ENCODE measurements at places on chromosomes 13 and 19. TPM values are rescaled to one million over a fixed set of nuclear protein-coding genes. Genes with fewer than 3 reads are reported as not detected.

DNA sequence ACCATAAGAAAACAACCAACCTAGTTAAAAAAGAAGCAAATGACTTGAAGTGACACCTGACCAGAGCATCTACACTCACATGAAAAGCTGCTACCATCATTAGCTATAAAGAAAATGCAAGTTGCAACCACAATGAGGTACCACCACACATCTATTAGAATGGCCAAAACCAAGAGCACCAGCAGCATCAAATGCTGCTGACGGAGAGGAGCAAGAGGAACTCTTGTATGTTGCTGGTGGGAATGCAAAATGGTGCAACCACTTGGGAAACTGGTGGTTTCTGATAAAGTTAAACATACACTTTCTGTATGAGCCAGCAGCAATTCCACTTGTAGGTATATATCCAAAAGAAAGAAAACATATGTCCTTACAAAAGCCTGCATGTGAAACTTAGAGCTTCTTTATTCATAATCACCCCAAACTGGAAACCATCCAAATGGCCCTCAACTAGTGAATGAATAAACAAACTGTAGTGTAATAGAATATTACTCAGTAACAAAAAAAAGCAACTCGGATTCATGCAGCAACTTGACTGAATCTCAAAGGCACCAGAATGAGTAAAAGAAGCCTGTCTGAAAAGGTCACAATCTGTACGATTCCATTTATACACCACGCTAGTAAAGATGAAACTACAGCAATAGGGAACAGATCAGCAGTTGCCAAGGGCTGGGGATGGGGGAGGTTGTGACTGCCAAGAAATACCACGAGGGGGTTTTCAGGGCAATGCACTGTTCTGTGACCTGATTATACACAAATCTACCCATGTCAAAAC is 60.9 kb upstream of the RANBP3 start:
- H3K4me3 ChIP-seq: no peak overlapping the region
- DNase-seq: no peak
- no peaks in the 10 kb centered on the region for H3K4me1 ChIP-seq
- H3K27me3 ChIP-seq: no peaks in the 10 kb centered on the region

The ONECUT3 gene
- not detected for polyA plus RNA-seq

GRCh38 chr13:84279166-84279565 is 396.9 kb upstream of the SLITRK1 start:
- no peaks in the 10 kb centered on the region for H3K27me3 ChIP-seq
- H3K4me3 ChIP-seq: no peak overlapping the region
- no peaks in the 10 kb centered on the region for H3K4me1 ChIP-seq
- DNase-seq: no peak

DNA sequence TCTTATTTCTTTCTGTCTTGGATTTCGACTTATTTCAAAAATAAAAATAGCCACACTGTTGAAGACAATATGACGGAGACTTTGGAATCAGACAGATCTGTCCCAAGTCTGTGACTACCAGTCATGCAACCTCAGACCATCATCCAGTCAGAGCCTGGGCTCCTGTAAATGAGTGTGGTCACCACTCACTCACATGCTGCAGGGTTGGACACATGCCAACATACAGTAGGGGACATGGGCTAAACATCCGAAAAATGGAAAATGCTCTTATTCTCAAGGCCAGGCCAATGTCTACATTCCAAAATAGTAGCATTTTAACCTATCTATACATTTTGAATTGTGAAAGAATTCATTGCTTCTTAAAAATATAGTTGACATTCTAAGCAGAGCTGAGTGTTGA is 75.5 kb upstream of the EDNRB start:
- H3K4me1 ChIP-seq: peaks cover 21% of the 10 kb centered on the region
- H3K4me3 ChIP-seq: no peak overlapping the region
- peak; percentile 51 for DNase-seq
- H3K27ac ChIP-seq: peak overlapping the region; percentile 54
- H3K27me3 ChIP-seq: no peaks in the 10 kb centered on the region
- H3K36me3 ChIP-seq: no peaks in the 10 kb centered on the region

DNA sequence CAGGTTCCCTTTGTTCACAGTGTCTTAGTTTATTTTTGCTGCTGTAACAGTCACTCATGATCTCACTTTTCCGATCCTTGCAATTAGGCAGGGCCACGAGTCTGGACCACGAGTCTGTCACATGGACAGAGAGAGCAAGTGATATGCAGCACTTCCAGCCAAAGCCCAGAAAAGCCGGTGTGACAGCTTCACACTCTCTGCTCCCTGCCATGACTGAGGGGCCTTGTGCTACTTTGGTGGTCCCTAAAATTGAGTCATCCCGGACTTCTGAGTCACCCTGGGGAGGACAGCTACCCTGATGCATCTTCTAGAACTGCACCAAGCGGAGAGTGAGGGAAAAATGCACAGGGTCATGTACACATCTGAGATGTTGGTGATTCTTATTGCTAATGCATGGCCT is 179.6 kb downstream of the EFNB2 start:
- no peaks in the 10 kb centered on the region for H3K36me3 ChIP-seq
- no peak overlapping the region for H3K4me3 ChIP-seq
- no peaks in the 10 kb centered on the region for H3K27me3 ChIP-seq
- DNase-seq: no peak

The LRFN3 gene
- 16.0 TPM for polyA plus RNA-seq

DNA sequence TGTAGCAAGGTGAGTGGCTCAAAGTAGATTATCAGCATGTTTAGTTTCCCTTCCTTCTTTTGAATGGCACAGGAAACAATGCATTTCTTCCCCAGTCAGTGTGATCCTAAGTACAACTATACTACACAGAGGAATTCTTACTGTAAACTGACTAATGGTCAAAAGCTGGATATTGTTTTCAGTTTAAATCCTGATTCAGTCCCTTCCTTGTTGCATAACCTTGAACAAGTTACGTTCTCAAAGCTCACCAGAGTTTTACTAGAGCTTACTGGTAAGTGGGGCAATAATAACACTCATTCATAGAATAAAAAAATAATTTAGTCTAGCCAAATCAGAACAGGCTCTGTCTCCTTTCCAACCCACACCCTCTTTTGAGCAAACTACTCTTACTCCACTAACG is 180.1 kb downstream of the POSTN start:
- H3K27me3 ChIP-seq: no peaks in the 10 kb centered on the region
- no peak for DNase-seq
- no peak overlapping the region for H3K27ac ChIP-seq
- H3K4me1 ChIP-seq: no peaks in the 10 kb centered on the region

- no peaks in the 10 kb centered on the region for H3K27me3 ChIP-seq
- no peaks in the 10 kb centered on the region for H3K36me3 ChIP-seq
- no peak overlapping the region for H3K4me3 ChIP-seq
- H3K4me1 ChIP-seq: peaks cover 13% of the 10 kb centered on the region
- no peak for DNase-seq
- peak overlapping the region; percentile 82 for H3K27ac ChIP-seq
Observed at GRCh38 chr13:110923777-110924638, 9.1 kb upstream of the ANKRD10 start.

The SIGLECL1 gene
- not detected for polyA plus RNA-seq

DNA sequence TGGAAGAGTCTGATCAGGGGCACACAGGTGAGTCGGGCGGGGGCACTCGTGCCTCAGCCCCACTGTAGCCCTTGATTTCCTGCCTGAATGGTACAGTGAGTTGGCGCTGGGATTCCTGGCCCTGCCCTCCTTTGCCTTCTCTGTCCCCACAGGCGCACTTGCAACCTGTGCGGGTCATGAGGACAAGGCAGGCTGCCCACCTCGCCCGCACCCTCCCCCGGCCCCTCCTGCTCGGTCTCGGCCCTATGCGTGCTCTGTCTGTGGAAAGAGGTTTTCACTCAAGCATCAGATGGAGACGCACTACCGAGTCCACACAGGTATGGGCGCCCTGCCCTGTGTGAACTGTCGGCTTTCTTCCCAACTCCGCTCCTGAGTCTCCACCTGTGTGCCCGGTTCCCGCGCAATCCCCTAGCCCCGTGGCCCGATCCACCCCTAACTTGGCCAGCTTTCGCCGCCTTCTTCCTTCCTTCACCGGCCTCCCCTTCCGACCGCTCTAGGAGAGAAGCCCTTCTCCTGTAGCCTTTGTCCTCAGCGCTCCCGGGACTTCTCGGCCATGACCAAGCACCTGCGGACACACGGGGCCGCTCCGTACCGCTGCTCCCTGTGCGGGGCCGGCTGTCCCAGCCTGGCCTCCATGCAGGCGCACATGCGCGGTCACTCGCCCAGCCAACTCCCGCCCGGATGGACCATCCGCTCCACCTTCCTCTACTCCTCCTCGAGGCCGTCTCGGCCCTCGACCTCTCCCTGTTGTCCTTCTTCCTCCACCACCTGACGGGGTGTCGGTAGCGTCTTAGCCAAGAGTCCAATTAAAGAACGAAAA is 1.6 kb upstream of the KMT2B start:
- peaks cover 6% of the 10 kb centered on the region for H3K4me1 ChIP-seq
- peak overlapping the region; percentile 70 for H3K4me3 ChIP-seq
- no peaks in the 10 kb centered on the region for H3K27me3 ChIP-seq
- H3K27ac ChIP-seq: peak overlapping the region; percentile 87
- no peaks in the 10 kb centered on the region for H3K36me3 ChIP-seq

DNA sequence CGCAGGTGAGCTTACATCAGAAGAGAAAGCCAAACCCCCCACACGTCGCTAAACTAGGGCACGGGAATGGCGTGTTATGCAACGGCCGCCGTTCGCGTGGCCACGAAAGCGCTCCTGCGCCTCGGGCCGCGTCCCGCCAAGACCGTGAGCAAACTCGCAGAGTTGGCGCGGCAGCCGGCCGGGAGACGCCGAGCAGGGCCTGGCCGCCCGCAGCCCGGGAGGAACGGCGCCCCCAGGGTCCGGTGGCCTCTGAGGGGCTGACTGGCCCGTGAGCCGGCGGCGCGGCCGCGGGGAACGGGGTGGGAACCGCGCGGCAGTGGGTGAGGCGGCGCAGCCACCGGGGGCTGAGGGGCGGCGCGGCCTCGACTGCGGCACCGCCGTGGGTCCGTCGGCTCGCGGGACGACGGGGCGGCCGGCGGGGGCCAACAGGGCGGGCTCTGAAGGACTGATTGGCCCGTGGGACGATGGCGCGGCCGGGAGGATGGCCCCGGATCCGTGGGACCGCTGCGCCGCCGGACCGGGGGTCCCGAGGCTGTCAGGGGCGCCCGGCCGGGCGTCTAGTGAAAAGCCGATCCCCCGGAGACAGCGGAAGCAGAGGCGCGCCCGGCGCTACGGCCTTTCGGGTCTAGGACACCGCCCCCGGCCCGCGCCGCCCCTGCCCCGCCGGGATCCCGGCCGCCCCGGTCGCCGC is 903 bp downstream of the LATS2 start:
- H3K4me1 ChIP-seq: no peaks in the 10 kb centered on the region
- H3K27ac ChIP-seq: peak overlapping the region; percentile 100
- H3K4me3 ChIP-seq: peak overlapping the region; percentile 91
- peaks cover 3% of the 10 kb centered on the region for H3K36me3 ChIP-seq

GRCh38 chr19:13127811-13128575 is 9.9 kb downstream of the NACC1 start:
- H3K4me1 ChIP-seq: no peaks in the 10 kb centered on the region
- H3K36me3 ChIP-seq: no peaks in the 10 kb centered on the region
- no peak overlapping the region for H3K27ac ChIP-seq
- no peaks in the 10 kb centered on the region for H3K27me3 ChIP-seq
- DNase-seq: no peak
- H3K4me3 ChIP-seq: no peak overlapping the region

DNA sequence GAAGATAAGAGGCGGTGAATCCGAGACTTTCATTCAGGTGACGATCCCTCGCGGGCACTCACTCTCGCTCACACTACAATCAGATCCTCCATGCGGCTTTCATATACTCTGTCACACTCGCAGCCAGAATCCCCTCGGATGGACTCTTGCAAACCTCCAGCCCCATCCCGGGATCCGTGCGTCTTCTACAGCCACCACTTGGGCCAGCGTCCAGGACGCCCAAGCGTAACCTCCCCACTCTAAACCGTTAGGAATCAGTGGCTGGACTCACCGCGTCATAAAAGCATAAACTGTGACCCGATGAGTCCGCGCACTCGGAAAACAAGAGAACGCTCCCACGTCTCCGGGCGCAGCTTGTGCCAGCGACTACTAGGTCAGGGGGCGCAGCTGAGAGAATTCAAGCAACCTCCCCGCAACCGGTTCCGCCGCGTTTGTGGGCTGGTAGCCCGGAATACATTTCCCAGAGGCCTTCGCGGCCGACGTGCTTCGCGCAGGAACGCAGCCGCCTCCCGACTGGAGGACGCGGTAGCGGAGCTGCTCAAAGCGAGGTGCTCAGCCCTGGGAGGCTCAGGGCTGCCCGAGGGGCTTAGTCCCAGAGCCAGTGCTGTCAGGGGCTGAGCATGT is 27.6 kb downstream of the ZNF607 start:
- H3K4me1 ChIP-seq: no peaks in the 10 kb centered on the region
- H3K27me3 ChIP-seq: no peaks in the 10 kb centered on the region
- H3K36me3 ChIP-seq: peaks cover 3% of the 10 kb centered on the region
- H3K4me3 ChIP-seq: peak overlapping the region; percentile 50

DNA sequence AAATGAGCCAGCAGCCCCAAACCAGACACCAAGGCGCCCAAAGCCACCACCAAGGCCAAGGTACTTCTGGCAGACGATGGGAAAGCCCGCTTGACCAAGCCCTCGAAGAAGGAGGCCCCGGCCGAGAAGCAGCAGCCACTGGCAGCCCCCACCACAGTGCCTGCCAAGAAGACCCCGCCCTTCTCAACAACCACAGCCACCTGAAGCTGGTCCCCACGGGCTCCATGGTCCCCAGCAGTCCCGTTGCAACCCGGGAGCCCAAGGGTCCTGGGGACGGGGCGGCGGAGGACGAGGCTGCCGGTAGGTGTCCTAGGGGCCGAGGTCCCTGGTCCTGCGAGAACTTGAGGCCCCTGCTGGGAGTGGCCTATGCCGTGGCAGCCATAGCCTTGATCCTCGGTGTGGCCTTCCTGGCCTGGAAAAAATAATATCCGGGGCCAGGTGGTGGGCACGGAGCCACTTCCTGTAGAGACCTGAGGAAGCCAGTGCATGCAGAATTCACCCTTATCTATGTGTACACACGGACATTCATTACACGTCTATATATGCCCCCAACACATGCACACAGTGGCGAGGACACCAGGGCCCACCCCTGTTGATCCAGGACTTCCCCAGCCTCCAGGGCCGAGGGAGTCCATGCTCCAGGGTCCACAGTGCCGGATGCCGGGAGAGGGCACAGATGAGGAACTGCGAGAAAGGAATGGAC is 13.8 kb downstream of the C1QTNF9 start:
- no peaks in the 10 kb centered on the region for H3K36me3 ChIP-seq
- H3K27ac ChIP-seq: no peak overlapping the region
- peaks cover 28% of the 10 kb centered on the region for H3K27me3 ChIP-seq
- H3K4me1 ChIP-seq: no peaks in the 10 kb centered on the region
- no peak overlapping the region for H3K4me3 ChIP-seq

GRCh38 chr13:43831088-43831487 is 44.3 kb upstream of the ENOX1 start:
- DNase-seq: no peak
- H3K4me1 ChIP-seq: no peaks in the 10 kb centered on the region
- H3K27ac ChIP-seq: no peak overlapping the region
- H3K36me3 ChIP-seq: no peaks in the 10 kb centered on the region
- H3K27me3 ChIP-seq: no peaks in the 10 kb centered on the region

- H3K4me3 ChIP-seq: no peak overlapping the region
- no peak for DNase-seq
- H3K36me3 ChIP-seq: no peaks in the 10 kb centered on the region
- H3K4me1 ChIP-seq: peaks cover 4% of the 10 kb centered on the region
- no peaks in the 10 kb centered on the region for H3K27me3 ChIP-seq
Observed at GRCh38 chr13:51840917-51841316, 4.1 kb downstream of the TMEM272 start.

The MAST1 gene
- polyA plus RNA-seq: 3.9 TPM

GRCh38 chr13:42633495-42633894 is 59.5 kb downstream of the TNFSF11 start:
- H3K36me3 ChIP-seq: no peaks in the 10 kb centered on the region
- no peaks in the 10 kb centered on the region for H3K27me3 ChIP-seq
- H3K27ac ChIP-seq: no peak overlapping the region
- H3K4me3 ChIP-seq: no peak overlapping the region
- DNase-seq: no peak
